ENCODE measurements at places on chromosomes 6 and 20. TPM values are rescaled to one million over a fixed set of nuclear protein-coding genes. Genes with fewer than 3 reads are reported as not detected.

Gene KCNK16
- total RNA-seq: not detected

Gene OOEP
- not detected for total RNA-seq

Gene DSE
- total RNA-seq: 2.8 TPM

Gene TREM1
- not detected for total RNA-seq

Gene OR2H2
- total RNA-seq: not detected

Gene GPR6
- not detected for total RNA-seq

Gene C20orf144
- total RNA-seq: 0.51 TPM

Gene CDC25B
- total RNA-seq: 66.7 TPM

Gene ALDH8A1
- total RNA-seq: 0.21 TPM

Gene MUC22
- not detected for total RNA-seq

Gene MMP24
- total RNA-seq: 13.0 TPM

- H3K4me1 ChIP-seq: no peaks in the 10 kb centered on the region
- H3K36me3 ChIP-seq: no peaks in the 10 kb centered on the region
- no peak for DNase-seq
- no peaks in the 10 kb centered on the region for H3K27me3 ChIP-seq
Measured at GRCh38 chr6:85756982-85757381, 114.3 kb upstream of the SYNCRIP start.

- H3K36me3 ChIP-seq: no peaks in the 10 kb centered on the region
- H3K27me3 ChIP-seq: no peaks in the 10 kb centered on the region
- no peak overlapping the region for H3K4me3 ChIP-seq
- no peaks in the 10 kb centered on the region for H3K4me1 ChIP-seq
- DNase-seq: peak; percentile 61
Measured at GRCh38 chr20:62595491-62595890, 46.8 kb upstream of the SLCO4A1 start.

- no peak for DNase-seq
- no peak overlapping the region for H3K27ac ChIP-seq
- H3K4me1 ChIP-seq: peaks cover 7% of the 10 kb centered on the region
Measured at GRCh38 chr6:127077886-127078285, 40.6 kb upstream of the RSPO3 start.

GRCh38 chr6:5059036-5059896 is 25.9 kb upstream of the PPP1R3G start:
- no peak overlapping the region for H3K4me3 ChIP-seq
- peaks cover 5% of the 10 kb centered on the region for H3K4me1 ChIP-seq
- H3K27me3 ChIP-seq: no peaks in the 10 kb centered on the region
- H3K27ac ChIP-seq: no peak overlapping the region

GRCh38 chr6:101458336-101458735 is 64.8 kb downstream of the GRIK2 start:
- H3K4me3 ChIP-seq: no peak overlapping the region
- H3K36me3 ChIP-seq: no peaks in the 10 kb centered on the region
- no peak for DNase-seq
- no peak overlapping the region for H3K27ac ChIP-seq
- no peaks in the 10 kb centered on the region for H3K4me1 ChIP-seq
- H3K27me3 ChIP-seq: no peaks in the 10 kb centered on the region

- no peak overlapping the region for H3K4me3 ChIP-seq
- no peak for DNase-seq
- no peak overlapping the region for H3K27ac ChIP-seq
- no peaks in the 10 kb centered on the region for H3K36me3 ChIP-seq
- H3K4me1 ChIP-seq: no peaks in the 10 kb centered on the region
- no peaks in the 10 kb centered on the region for H3K27me3 ChIP-seq
Measured at GRCh38 chr20:42370075-42370474, 751.9 kb upstream of the CHD6 start.

GRCh38 chr20:56859801-56860261 is 230.7 kb downstream of the TFAP2C start:
- peaks cover 4% of the 10 kb centered on the region for H3K27me3 ChIP-seq
- no peak overlapping the region for H3K27ac ChIP-seq
- H3K4me1 ChIP-seq: 0 out of 2 replicates have a peak, but pooled peaks cover 8% of the 10 kb centered on the region

- peaks cover 9% of the 10 kb centered on the region for H3K4me1 ChIP-seq
- no peak for DNase-seq
- H3K27me3 ChIP-seq: no peaks in the 10 kb centered on the region
- H3K27ac ChIP-seq: no peak overlapping the region
Measured at GRCh38 chr6:3221578-3221977, 5.9 kb downstream of the TUBB2B start.

DNA sequence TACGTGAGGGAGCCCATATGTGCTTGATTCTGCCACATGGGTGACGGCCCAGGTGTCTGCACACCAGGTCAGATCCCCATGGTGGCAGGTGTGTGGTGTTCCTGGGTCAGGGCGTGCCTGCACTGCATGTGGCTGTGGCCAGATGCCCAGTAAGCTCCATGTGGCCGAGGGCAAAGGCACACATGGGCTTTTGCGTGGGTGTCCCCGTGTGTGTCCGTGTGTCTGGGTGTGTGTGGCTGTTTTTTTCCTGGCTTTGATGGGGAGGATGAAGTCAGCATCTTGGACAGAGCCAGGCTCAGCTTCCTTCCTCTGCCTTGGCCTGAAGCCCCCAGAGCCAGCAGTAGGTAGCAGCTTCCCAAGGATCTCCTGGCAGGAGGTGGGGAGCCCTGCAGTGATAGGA is 1.5 kb upstream of the TNXB start:
- no peak for DNase-seq
- no peak overlapping the region for H3K27ac ChIP-seq
- peaks cover 15% of the 10 kb centered on the region for H3K4me1 ChIP-seq
- H3K36me3 ChIP-seq: no peaks in the 10 kb centered on the region
- no peak overlapping the region for H3K4me3 ChIP-seq

- H3K4me3 ChIP-seq: no peak overlapping the region
- H3K36me3 ChIP-seq: no peaks in the 10 kb centered on the region
- no peaks in the 10 kb centered on the region for H3K27me3 ChIP-seq
- DNase-seq: peak; percentile 38
- peaks cover 33% of the 10 kb centered on the region for H3K4me1 ChIP-seq
Measured at GRCh38 chr6:155486721-155487294, 31.2 kb upstream of the NOX3 start.

GRCh38 chr6:8017276-8017701 is 46.9 kb downstream of the BLOC1S5 start:
- no peaks in the 10 kb centered on the region for H3K36me3 ChIP-seq
- H3K4me1 ChIP-seq: no peaks in the 10 kb centered on the region
- no peak for DNase-seq
- no peak overlapping the region for H3K4me3 ChIP-seq
- H3K27me3 ChIP-seq: no peaks in the 10 kb centered on the region

GRCh38 chr6:139294090-139294489 is 2.3 kb upstream of the TXLNB start:
- H3K27me3 ChIP-seq: no peaks in the 10 kb centered on the region
- H3K27ac ChIP-seq: no peak overlapping the region
- H3K4me3 ChIP-seq: no peak overlapping the region

GRCh38 chr6:169957351-169957963 is 206.0 kb downstream of the ERMARD start:
- DNase-seq: no peak
- H3K27me3 ChIP-seq: no peaks in the 10 kb centered on the region
- H3K4me1 ChIP-seq: no peaks in the 10 kb centered on the region

DNA sequence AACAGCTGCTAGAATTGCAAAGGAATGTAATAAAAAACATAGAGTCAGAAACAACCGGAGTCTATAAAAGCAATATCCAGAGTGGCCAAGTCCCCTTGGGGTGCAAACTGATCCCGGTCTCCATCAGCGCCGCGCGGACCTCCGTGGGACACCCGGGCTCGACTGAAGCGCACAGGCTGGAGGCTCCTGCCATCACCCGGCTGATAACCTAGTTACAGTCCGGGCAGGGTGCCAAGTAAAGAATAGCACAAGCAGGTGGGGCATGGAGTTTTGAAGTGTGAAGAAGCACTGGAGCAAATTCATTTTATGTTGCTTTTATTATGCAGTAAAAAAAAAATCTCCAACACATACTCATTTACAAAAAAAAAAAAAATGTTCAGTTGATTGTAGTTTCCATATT is 205.1 kb upstream of the GMDS start:
- no peak overlapping the region for H3K4me3 ChIP-seq
- peaks cover 14% of the 10 kb centered on the region for H3K4me1 ChIP-seq
- no peak for DNase-seq
- no peaks in the 10 kb centered on the region for H3K36me3 ChIP-seq

DNA sequence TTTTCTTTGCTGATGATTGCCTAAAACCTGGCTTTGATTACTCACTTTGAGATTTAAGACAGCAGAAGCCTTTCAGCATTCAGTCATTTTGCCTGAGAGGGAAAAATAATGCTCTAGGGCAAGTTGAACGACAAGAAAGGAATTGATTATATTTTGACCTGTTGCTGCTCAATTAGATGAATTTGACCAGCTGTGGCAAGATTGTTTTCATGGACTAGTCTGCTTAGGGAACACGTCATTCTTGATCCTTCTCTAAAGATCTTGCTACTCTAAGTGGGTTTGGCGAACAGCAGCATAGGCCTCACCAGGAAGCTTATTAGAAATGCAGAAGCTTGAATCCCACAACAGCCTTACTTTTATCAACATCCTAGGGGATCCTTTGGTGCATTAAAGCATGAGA is 59.7 kb upstream of the PHACTR1 start:
- H3K4me1 ChIP-seq: no peaks in the 10 kb centered on the region
- H3K4me3 ChIP-seq: no peak overlapping the region
- no peaks in the 10 kb centered on the region for H3K27me3 ChIP-seq
- H3K36me3 ChIP-seq: no peaks in the 10 kb centered on the region
- no peak overlapping the region for H3K27ac ChIP-seq

DNA sequence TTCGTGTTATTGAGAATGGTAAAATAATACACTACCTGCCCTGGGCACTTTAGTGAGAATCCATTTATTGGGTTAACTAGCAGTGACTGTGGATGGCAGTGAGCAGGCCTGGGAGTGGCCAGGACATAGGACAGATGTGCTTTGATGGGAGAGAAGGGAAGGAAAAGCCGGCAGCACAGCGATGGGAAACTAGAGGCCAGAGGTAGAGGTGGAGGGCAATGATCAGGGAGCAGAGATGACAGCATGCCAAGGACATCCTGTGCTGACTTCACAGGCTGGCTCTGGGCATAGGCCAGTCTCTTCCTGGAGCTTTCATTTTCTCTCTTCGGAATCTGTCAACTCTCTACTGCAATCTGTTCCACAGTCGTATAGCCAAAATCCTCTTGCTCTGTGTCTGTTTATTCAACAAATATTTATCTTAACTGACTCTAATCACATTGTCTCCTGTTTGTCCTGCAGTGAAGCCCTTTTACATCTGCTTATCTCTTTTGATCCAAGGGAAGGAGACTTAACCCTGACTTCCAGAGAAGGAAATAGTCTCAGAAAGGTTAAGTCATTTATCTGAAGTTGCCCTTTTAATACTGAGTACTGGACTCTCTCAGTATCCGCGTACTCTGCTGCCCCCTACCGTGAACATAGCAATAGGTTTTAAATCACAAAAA is 18.4 kb upstream of the MMP24 start:
- H3K4me1 ChIP-seq: peaks cover 21% of the 10 kb centered on the region
- H3K27ac ChIP-seq: no peak overlapping the region
- no peak overlapping the region for H3K4me3 ChIP-seq
- peak; percentile 93 for DNase-seq

DNA sequence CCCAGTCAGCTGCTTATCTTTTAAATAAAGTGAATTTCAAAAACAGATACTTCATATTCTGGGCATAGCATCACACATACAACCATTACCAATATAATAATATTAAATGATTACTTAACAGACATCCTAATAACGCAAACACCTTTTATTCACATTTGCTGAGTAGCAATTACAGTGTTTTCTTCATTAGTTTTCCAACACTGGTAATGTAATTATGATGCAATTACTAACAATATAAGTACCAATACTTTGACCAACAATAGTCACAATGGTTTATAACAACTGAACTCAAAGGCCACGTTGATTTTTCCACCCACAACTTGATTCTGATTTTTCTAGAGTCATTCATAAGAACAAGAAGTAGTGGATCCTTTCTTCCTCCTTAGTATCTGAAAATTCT is 104.1 kb downstream of the MYB start:
- no peak overlapping the region for H3K4me3 ChIP-seq
- no peak for DNase-seq
- H3K36me3 ChIP-seq: no peaks in the 10 kb centered on the region
- no peaks in the 10 kb centered on the region for H3K27me3 ChIP-seq
- H3K27ac ChIP-seq: no peak overlapping the region

DNA sequence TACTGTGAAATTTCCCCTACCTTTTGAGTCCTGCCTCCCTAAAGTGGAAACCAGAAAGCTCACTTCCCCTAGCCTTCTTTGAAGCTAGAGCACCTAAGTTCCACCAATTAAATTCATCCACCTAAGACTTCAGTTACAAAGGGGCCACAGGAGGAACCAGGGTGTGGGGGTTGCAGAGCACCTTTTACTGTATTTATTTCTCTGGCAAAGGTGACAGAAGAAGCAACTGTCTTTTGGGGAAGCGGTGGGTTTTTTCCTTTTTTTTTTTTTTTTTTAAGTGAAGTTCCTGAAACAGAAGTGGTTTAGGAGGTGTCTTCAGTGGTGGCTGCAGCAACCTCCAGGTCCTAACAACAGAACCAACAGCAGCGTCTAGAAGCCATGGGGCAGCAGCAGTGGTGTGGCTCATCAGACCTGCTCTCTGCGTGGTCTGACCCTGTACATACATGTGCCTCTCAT is 13.1 kb downstream of the PSMB9 start:
- no peak for DNase-seq
- H3K4me3 ChIP-seq: no peak overlapping the region
- no peak overlapping the region for H3K27ac ChIP-seq
- no peaks in the 10 kb centered on the region for H3K36me3 ChIP-seq

DNA sequence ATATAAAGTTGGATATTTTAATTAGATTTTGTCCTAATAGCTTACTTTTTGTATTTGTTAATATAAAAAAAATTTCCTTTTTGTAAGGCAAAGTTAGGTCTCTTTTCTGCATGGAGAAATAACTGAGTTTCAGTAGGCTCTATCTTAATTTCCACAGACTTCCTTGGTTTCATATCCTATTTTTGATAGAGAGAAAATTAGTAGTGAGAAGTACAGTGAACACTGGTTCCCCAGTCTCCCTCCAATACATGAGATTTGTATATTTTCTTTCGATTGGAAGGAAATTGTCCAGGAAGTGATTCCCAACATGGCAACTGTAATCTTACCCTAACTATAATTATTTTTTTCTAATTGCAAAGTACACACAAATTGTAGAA is 26.4 kb downstream of the TRIM27 start:
- DNase-seq: no peak
- H3K4me3 ChIP-seq: peak overlapping the region; percentile 62
- H3K36me3 ChIP-seq: no peaks in the 10 kb centered on the region
- no peaks in the 10 kb centered on the region for H3K4me1 ChIP-seq

DNA sequence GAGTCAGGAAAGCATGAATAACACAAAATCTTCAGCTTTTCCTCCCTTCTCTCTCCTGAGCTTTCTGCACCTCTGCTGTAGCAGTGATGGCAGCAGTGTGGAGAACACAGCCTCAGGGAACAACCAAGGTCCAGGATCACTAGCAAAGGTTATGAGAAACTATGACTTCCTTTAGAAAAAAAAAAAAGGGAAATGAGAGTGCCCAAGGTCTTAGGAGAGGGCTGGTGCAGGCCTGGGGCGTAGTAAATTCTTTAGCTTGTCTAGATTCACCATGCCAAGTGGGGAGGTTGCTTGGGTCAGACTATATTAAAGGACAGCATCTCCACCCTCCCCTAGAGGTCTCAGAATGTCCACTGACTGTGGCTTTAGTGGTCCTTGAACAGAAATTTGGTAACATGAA is 40.4 kb upstream of the POLR1H start:
- 0 out of 2 replicates have a peak, but pooled peaks cover 3% of the 10 kb centered on the region for H3K4me1 ChIP-seq
- H3K4me3 ChIP-seq: no peak overlapping the region
- H3K36me3 ChIP-seq: no peaks in the 10 kb centered on the region
- H3K27me3 ChIP-seq: no peaks in the 10 kb centered on the region
- DNase-seq: no peak
- no peak overlapping the region for H3K27ac ChIP-seq

- H3K27me3 ChIP-seq: no peaks in the 10 kb centered on the region
- H3K27ac ChIP-seq: no peak overlapping the region
Measured at GRCh38 chr20:10940941-10941340, 267.1 kb upstream of the JAG1 start.
